ENCODE measurements at places on chromosomes 1 and 21.

DNA sequence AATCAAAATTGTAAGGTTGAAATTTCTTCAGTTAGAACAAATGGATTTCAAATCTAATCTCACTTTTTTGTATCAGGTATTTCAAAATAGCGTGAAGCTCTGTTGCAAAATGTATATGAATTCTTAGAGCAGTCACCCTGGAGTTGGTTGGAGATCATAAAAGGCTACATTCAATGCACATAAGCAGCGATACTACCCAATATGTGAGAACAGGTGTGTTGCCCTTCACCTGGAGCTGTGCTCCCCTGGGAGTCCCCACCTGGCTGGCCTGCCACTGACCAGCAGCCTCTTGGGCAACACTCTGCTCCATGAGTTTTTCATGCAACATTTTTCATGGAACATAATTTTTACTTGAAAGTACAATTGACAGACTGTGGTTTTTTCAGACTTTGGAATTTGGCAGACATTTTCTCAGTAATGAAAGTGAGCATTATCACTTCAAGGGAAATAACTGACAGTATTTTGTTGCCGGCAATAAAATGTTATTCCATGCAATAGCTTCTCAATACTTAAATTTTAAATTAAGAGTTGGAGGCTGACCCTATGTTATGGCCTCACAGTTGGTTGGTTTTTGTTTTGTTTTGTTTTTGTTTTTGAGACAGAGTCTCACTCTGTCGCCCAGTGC, 95.1 kb downstream of the ST3GAL3 start:
- DNase-seq, result no peak

GRCh38 chr1:229065613-229066012, 205.3 kb upstream of the RAB4A start:
- DNase-seq, result no peak

GRCh38 chr1:48688102-48688760, 88.5 kb downstream of the BEND5 start:
- DNase-seq, result no peak

GRCh38 chr1:14939527-14940284, 213.8 kb upstream of the TMEM51 start:
- DNase-seq, result no peak

DNA sequence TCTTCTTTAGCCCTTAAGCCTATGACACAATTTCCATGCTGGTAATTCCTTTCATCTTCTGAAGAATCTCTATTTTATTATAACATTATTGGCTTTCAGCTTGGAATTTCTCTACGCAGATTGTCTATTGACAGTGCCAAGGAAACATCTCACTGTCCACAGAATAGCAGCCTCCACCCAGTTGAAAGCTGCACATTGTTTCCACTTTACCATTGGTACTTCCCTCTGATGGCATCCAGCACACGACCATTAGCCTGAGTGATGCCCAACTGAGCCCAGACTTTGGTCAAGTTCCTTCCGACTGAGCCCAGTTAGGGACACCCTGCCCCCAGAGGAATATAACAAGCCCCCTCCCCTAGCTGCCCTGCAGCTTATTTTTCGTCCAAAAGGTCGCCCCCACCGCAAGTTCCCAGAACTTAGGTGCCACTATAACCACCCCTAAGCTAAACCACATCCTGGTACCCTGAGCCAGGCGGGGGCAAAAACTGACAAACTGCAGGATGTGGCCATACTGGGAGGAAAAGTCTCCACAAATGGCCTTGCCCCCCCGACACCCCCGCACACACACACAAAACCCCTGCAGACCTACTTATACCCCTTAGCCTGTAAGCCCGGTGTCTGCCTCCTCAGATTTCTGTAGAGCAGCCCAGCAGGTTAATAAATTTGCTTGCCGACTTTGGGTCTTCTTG, 13.2 kb downstream of the GBP5 start:
- no peak for DNase-seq

- DNase-seq, result no peak
These were observed 15.4 kb upstream of the ZDHHC18 start for GRCh38 chr1:26811057-26811456.

DNA sequence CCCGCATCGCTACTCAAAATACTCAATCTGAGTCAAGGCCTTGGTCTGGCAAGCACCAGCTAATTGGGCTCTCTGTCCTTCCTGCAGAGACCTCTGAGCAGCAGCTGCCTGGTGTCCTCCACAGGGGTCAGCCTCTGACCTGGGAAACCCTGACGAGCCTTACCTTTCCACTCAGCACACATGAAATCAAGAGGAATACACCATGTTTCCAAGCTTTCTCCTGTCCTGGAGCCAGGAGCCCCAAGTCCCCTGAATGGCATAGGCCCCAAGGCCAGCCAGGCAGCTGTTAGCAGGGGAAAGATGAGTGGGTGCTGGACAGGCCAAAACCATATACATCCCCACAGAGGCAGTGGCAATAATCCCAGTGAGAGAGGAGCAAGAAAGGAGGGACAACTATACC, 27.2 kb upstream of the TSPEAR start:
- no peak for DNase-seq

DNA sequence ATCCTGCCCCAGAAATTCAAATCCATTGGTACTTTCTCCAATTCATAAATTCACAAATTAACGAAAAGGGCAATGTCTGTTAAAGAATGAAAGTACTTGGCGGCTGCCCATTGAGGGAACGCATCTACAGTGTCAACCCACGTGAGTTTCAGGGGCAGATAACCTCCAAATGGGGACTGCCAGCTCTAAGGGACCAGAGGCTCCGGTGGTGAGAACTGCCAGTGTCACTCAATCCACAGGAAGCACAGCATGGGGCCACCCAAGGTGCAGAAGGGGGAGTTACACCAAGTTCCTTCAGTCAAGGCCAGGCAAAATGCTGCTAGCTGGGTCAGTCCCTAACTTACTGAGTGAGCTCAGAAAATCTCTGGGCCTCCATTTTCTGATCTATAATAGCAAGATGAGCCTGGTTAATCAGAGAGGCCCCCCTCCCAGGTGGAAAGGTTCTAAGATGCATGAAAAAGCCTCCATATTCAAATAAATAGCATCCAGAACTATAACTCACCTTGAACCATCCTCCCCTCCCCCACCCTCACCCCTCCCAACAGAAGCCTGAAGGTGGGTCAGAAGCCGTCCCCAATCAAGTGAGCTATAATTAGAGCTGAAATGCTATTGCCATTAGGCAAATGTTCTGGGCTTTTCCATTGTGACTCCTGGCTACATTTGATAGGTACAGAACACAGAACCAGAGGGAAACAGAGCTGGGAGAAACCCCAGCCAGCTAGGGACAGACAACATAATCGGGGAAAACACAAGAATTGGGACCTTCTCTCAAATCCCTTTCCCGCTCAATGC, 41.7 kb downstream of the LRP8 start:
- DNase-seq, result no peak

DNA sequence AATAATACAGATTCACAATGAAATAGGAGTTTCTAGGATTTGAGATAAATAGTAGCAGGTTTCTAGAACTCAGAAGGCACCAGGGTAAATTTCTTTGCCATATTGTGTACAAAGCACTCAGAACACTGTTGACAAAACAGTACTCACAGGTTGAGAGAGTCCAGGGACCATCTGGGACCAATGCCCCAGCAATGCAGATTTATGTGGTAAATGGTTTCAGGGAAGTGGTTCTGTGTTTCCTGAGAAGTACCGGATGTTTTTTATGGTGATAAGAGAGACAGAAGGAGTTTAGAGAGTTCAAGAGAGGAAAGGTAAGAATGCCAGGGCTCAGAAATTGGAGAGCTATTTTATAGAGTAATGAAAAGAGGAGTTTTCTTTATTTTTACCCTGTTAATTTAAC, 29.6 kb upstream of the DIPK1A start:
- no peak for DNase-seq

- no peak for DNase-seq
These were observed 114.9 kb upstream of the SLC45A1 start for GRCh38 chr1:8203056-8203455.

- no peak for DNase-seq
These were observed 1.4 kb downstream of the LRRC7 start for GRCh38 chr1:69569175-69569541.

- no peak for DNase-seq
These were observed 176.5 kb downstream of the PBX1 start for GRCh38 chr1:164735315-164736052.

- DNase-seq, result no peak
These were observed 24.9 kb downstream of the MT1HL1 start for GRCh38 chr1:236979149-236979900.

GRCh38 chr1:87108814-87109411, 194.5 kb downstream of the HS2ST1 start:
- DNase-seq, result no peak

- no peak for DNase-seq
These were observed 60.4 kb upstream of the MAP10 start for GRCh38 chr1:232744847-232745246.

DNA sequence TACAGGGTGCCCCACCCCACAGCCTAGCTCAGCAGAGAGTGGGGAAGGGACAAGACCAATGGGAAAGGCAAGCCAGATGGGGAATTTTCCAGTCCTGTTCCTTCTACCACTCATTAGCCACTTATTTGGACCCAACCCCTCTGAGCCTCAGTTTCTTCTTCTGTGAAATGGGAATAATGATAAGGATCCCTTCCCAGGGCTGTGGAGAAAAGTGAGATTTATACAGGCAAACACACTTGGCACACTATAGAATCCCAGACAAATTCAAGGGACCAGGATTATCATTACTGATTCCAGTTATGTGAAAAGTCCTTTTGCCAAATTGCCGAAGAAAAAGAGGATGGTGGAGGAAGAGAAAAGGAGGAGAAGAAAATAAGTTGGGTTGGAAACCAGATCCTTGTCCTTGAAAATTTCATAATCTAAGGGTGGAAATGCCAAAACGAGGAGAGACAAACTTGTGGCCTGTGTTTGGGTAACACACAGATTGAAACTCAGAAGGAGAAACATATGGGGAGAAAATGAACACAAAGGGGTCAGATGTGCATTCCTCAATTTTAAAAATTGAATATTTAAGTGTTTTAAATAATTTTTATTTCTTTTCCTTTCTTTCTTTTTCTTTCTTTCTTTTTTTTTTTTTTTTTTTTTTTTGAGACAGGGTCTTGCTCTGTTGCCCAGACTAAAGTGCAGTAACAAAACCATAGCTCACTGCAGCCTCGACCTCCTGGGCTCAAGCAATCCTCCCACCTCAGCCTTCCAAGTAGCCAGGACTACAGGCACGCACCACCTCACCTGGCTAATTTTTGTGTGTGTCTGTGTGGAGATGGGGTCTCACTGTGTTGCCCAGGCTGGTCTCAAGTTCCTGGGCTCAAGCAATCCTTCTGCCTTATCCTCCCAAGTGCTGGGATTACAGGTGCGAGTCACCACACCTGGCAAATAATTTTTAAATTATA, 9.6 kb downstream of the CAPN2 start:
- no peak for DNase-seq

- no peak for DNase-seq
These were observed 1.8 kb upstream of the PIK3CD start for GRCh38 chr1:9649769-9650168.

- DNase-seq, result no peak
These were observed 1.5 kb downstream of the LCE3E start for GRCh38 chr1:152565115-152565514.

- DNase-seq, result no peak
These were observed 268.5 kb downstream of the BRINP2 start for GRCh38 chr1:177439301-177439700.

DNA sequence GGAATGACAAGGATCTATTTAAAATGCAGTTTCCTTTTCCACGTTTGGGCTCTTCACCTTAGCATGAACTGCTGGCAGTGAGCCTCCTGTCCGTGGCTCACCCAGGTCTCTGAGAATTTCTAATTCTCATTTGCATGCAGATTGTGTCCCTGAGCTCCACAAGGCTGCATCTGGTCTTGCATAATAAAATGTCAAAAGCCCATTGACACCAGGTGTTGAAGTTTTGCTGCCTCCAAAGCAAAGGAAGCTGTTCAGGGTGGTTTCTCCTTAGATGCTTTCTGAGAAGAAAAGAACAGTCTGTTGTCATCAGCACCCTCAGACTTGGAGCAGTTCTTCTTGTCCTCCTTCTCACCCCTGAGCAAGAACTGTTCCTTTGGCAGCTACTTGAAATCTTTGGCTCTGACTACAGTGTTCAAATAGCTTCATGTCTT, 433.1 kb upstream of the KAZN start:
- DNase-seq, result no peak

- no peak for DNase-seq
These were observed 2.0 kb downstream of the AK5 start for GRCh38 chr1:77283701-77284425.

- DNase-seq, result no peak
These were observed 475.4 kb upstream of the NR5A2 start for GRCh38 chr1:199551967-199552565.

- no peak for DNase-seq
These were observed 12.7 kb downstream of the ATF3 start for GRCh38 chr1:212621043-212621948.

DNA sequence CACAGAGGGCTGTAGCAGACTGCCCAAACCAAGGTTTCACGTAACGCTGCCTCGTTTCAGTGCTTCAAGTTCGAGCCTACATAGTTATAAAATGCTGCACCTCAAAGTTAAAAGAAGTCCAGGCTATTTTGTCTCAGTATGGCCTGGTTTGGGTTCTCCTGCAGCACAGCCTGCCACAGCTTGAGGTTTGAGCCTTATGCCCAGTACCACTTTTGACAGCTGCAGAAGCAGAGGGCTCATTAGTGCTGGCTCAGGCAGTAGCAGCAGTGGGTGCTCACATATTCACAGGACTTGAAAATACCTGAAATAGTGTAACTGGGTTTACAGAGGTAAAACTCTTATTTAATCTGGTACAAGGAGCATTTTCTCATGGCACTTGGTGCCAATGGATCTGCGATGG, 15.3 kb downstream of the SPATA46 start:
- no peak for DNase-seq

DNA sequence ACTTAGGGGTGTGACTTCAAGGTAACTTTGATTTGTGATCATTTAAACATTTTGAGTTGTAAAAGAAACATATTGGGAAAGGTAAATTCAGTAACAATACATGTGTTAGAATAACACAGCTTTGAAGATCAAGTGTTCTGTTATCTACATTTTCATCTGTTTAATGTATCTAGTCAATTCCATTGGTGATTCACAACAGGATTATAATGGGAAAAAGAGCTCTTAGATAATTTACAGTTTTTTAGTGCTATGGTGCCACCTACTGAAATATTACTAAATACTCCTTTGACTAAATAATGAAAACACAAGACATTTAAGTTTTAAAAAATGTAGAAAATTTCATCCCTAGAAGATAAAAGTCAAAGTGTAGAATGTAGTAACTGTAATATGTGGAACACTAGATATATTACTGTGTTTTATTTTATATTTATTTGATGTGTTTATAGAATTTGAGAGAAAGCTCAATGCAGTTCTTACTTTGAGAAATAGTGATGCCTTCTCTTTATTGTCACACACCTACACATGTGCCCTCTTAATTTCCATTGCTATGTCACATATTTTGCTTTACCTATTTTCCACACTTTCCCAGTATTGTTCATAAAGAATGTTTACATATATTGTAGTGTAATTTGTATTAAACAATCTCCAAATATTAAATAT, 47.4 kb downstream of the PTPRC start:
- no peak for DNase-seq

GRCh38 chr1:179871940-179872339, 5.7 kb downstream of the TOR1AIP2 start:
- DNase-seq, result no peak
